ENCODE measurements at places on chromosomes 5 and 9. TPM values are rescaled to one million over a fixed set of nuclear protein-coding genes. Genes with fewer than 3 reads are reported as not detected.
A peak's percentile ranks its signal among the peaks of the same experiment; 100 is the strongest.

Gene POLR3G
- total RNA-seq = 2.1 TPM

Gene DOCK8
- 5.7 TPM for total RNA-seq

Gene LECT2
- total RNA-seq = not detected

Gene RAI14
- total RNA-seq = 121 TPM

- no peak overlapping the region for H3K4me3 ChIP-seq
- DNase-seq = no peak
- no peaks in the 10 kb centered on the region for H3K36me3 ChIP-seq
- H3K27ac ChIP-seq = no peak overlapping the region
- peaks cover 56% of the 10 kb centered on the region for H3K27me3 ChIP-seq
Measured at GRCh38 chr9:135344523-135344901, 135.1 kb upstream of the PPP1R26 start.

GRCh38 chr5:176995122-176995490, 11.5 kb downstream of the UIMC1 start:
- no peaks in the 10 kb centered on the region for H3K27me3 ChIP-seq
- H3K4me1 ChIP-seq = peaks cover 11% of the 10 kb centered on the region
- DNase-seq = no peak
- H3K36me3 ChIP-seq = peaks cover 21% of the 10 kb centered on the region
- peak overlapping the region; percentile 95 for H3K27ac ChIP-seq
- H3K4me3 ChIP-seq = no peak overlapping the region

DNA sequence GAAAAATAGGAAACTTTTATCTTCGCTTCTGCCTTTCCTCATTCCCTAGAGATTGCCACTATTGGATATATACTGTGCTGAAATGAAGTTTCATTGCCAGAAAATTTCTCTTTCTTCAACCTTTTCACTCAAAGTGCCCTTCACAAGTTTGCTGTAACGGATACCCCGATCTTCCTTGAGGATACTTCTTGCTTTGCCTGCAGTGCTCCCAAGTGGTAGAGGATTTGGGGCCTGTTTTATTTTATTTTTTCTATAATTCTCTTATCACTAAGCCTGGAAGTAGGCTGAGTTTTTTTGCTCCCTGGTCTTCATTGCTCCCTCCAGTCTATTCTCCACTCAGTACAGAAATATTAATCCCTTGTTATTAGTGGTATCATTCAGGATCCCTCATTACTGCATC, 481.4 kb upstream of the CDH18 start:
- DNase-seq = no peak
- no peaks in the 10 kb centered on the region for H3K27me3 ChIP-seq
- no peaks in the 10 kb centered on the region for H3K36me3 ChIP-seq
- H3K4me1 ChIP-seq = no peaks in the 10 kb centered on the region
- H3K27ac ChIP-seq = no peak overlapping the region
- no peak overlapping the region for H3K4me3 ChIP-seq

DNA sequence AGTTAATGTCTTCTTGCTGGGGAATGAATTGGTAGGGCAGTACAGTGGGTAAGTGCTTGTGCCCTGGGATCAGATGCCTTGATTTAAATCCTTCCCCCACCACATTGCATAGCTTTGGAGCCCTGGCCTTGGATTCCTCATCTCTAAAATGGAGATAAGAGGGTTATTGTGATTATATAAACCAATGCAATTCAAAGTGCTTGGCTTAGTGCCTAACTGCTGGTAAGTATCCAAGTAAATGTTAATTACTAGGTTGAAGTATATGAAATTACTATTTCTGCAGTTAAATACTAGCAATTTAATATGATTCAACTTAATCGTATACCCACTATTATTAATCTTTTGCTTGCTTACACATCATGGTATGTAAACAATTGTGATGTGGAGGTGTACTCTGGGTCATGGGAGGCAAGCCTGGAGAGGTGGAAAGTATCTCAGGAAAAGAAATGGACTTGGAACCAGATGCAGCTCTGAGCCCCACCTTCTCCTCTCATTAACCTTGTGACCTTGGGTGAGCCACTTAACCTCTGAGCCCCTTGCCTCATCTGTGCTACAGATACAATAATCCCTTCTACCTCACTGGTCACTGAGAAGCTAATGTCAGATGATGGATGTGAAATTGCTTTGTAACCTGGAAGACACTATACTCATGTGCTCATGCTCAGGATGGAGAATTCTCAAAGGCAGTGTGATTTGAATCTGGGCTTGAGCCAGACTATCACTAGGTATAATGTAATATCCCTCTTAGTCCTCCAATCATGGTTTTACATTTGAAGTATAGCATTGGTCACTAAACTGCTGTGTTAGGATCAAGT, 23.8 kb downstream of the NEUROG1 start:
- H3K27ac ChIP-seq = no peak overlapping the region
- no peak for DNase-seq
- peaks cover 43% of the 10 kb centered on the region for H3K27me3 ChIP-seq

GRCh38 chr5:17364987-17365810, 132.8 kb upstream of the TAF11L2 start:
- H3K36me3 ChIP-seq = no peaks in the 10 kb centered on the region
- no peak overlapping the region for H3K4me3 ChIP-seq
- H3K27ac ChIP-seq = no peak overlapping the region
- no peak for DNase-seq
- H3K4me1 ChIP-seq = peaks cover 12% of the 10 kb centered on the region
- peaks cover 5% of the 10 kb centered on the region for H3K27me3 ChIP-seq

- H3K36me3 ChIP-seq = no peaks in the 10 kb centered on the region
- no peak overlapping the region for H3K27ac ChIP-seq
- no peak overlapping the region for H3K4me3 ChIP-seq
- DNase-seq = no peak
- H3K27me3 ChIP-seq = peaks cover 15% of the 10 kb centered on the region
Measured at GRCh38 chr5:137283801-137284200, 215.3 kb downstream of the SPOCK1 start.

DNA sequence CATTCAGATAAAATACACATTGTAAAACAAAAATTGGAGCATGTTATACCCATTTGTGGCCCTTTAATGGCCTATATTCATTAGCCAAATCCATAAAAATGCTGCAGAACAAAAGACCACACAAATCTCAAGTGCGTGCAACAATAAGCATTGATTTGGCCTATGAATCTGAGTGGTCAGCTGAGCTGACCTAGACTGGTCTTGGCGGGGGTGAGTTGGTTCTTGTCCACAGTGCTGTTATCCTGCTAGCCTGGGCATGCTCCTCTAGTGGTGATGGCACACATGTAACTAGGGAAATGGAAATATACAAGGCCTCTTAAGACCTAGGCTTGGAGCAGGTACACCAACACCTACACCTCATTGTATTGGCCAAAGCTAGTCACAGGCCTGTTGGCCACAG, 122.2 kb upstream of the TBCA start:
- peaks cover 6% of the 10 kb centered on the region for H3K27me3 ChIP-seq
- H3K4me3 ChIP-seq = no peak overlapping the region
- no peak for DNase-seq
- H3K4me1 ChIP-seq = peaks cover 2% of the 10 kb centered on the region
- no peaks in the 10 kb centered on the region for H3K36me3 ChIP-seq
- H3K27ac ChIP-seq = no peak overlapping the region

- DNase-seq = no peak
- peaks cover 2% of the 10 kb centered on the region for H3K4me1 ChIP-seq
- no peaks in the 10 kb centered on the region for H3K36me3 ChIP-seq
- no peak overlapping the region for H3K4me3 ChIP-seq
- no peak overlapping the region for H3K27ac ChIP-seq
Measured at GRCh38 chr9:24602693-24603352, 57.1 kb upstream of the IZUMO3 start.

Data from progenitor cell of endocrine pancreas (in vitro differentiated cells).